ENCODE measurements at places on chromosomes 12 and 14. TPM values are rescaled to one million over a fixed set of nuclear protein-coding genes. Genes with fewer than 3 reads are reported as not detected.

The LTBP2 gene
- 2.6 TPM for total RNA-seq

The MARK3 gene
- 50.8 TPM for total RNA-seq

The TMEM132C gene
- total RNA-seq, result 0.24 TPM

The USP44 gene
- 0.33 TPM for total RNA-seq

The ARF6 gene
- 34.8 TPM for total RNA-seq

All from thymus (tissue), 14 donors.